ENCODE measurements at places on chromosomes 11 and 22.

- DNase-seq, result no peak
Measured at GRCh38 chr22:39953101-39953500, 7.1 kb upstream of the TMA7B start.

DNA sequence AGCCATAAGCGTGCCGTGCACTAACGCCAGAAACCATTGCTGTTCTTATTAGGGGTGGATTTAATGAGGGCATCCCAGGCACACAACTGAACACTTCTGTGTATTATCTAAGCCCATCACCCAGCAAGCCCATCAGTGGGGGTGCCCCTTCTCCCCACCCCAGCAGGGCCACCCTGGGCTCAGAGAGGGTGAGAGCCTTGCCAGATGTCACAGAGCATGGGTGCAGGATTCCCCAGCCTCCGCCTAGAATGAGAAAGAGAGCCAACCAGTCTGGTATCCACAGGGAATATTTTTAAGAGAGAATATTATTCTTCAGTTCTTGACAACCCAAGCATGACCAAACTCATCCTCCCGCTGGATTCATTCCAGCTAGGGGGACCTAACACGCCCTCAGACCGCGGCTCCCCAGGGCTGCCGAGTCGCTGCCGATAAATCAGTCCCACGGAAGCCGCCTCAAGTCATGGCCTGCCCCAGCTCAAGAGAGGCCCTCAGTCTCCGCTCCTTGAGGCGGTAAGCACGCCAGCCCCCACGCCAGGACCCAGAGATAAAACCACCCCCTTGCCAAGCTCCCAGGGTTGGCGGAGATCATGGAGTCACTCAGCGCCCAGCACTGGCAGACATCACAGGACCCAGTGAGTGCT is 47.2 kb downstream of the MN1 start:
- DNase-seq, result no peak

- no peak for DNase-seq
Measured at GRCh38 chr11:113724778-113725177, 18.7 kb upstream of the TMPRSS5 start.

GRCh38 chr22:46617207-46617985 is 2.8 kb upstream of the GRAMD4 start:
- no peak for DNase-seq

DNA sequence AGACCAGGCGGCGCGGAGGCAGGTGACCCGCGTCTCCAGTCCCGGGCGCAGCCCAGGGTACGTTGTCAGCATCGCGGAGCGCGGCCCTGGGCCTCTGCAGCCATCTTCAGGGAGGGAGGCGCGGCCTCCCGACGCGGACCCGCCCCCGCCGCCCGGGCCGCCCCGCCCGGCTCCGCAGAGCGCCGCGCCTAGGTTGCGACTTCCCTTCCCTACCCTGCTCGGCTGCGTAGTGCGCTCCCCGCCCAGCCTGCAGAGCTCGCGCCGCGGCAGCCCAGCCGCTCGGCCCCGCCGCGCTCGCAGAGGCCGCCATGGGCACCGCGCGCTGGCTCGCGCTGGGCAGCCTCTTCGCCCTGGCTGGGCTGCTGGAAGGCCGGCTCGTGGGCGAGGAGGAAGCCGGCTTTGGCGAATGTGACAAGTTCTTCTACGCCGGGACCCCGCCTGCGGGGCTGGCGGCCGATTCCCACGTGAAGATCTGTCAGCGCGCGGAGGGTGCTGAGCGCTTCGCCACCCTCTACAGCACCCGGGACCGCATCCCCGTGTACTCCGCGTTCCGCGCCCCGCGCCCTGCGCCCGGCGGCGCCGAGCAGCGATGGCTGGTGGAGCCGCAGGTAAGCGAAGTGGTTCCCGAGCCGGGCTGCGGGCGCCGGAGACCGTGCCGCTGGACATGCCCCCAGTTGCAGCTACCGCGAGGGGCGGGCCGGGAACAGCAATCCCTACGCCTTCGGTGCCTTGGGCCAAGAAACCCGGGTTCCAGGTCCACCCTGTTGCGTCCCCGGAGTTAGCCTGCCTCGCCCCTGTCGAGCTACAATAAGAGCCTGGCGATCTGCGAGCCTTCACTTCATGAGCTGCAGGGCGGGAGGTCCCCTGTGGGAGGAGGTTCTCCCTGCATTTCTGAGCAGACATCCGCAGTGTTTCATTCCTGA is at the start of gene ENDOD1:
ENDOD1 (plus strand) TSS at position 227 of the 923 bp plus-strand sequence; CDS start at position 309, 82 bp downstream.
- peak; percentile 78 for DNase-seq

- DNase-seq, result no peak
Measured at GRCh38 chr11:76186776-76187279, 19.5 kb downstream of the WNT11 start.

GRCh38 chr11:125935618-125936199 is 10.1 kb upstream of the VSIG10L2 start:
- no peak for DNase-seq

DNA sequence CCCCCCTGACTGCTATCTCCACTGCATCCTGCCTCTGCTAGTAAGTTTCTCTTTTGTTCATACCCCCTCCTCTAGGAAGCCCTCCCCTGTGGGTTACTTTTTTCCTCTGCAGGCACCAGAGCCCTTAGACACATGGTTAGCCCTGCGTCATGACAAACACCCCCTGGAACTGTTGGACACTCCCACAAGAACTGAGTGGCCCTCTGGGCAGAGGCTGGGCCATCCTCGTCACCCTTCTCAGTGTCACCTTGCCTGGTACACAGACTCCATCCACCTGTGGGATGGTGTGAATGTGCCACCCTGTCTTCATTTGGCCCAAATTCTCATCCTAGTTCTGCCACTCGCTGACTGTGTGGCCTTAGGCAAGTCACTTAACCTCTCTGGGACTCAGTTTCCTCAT is 4.1 kb upstream of the RAB3IL1 start:
- no peak for DNase-seq

DNA sequence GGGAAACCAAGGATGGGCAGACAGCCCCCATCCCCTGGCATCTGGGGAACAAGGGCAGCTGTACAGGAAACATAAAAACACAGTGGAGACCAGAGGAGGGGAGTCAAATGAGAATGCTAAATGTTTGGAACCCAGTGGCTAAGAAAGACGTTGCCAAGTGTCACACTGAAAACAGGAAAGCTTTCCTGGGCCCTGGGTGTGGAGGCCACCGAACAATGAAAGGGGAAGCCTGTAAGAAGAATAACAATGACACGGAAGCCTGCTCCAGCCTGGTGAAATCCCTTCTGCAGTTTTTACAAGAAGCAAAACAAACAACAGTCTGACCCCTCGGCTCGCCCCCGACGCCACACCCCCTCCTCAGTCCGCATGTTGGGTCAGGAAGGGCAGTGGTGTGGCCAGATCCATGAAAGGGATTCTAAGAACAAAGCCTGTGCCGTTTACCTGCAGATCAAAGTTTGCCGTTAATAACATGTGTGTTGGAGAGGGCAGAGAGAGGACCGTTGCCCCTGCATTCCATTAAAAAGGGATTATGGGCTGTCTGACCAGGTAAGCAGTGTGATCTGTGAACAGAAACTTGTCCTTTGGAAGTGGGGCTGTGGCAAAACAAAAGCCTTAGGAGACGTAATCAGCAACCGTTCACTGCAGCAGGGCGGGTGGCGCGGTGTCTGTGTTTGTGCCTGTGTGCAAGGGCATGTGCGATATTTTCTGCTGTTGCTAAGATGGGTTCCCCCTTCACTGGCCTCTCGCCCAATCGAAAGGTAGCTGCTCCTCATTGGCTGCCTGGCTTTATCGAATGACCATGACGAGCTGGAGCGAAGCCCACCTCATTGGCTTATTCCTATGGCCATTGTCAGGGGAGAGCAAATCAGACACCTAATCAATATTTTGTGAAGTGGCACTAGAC is 113.7 kb upstream of the BLID start:
- DNase-seq, result no peak

DNA sequence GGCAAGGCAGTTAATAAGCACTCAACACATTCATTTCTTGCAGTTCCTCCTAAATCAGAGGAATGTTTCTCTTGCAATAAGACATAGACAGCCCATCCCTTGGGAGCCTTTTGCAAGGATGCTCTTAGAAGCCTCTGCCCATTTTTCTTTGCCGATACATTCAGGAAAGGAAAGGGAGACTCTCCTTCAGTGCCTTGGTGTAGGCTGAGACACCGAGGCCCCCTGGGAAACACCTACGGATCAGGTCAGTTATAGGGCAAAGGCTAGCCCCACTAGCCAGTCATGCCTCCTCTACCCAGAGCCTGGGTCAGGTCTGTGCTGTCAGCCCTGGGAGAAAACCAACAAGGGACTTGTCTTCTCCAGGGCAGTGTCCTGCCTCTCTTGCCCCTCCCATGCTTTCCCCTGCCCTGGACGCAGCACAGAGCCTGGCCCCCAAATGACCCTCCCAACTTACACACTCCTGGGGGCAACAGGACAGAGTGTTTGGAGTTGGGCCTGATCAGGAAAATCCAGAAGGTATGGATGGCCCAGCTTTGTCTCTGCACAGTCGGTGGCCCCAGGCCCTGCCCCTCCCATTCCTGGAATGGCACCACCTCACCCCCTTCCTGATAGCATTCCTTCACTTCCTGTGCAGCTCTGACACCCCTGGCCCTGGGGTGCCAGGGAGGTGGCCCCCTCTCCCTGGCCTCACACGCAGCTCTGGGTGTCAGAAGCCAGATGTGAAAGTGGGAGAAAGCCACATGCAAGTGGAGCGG is 18.3 kb downstream of the ANKK1 start:
- DNase-seq, result no peak

GRCh38 chr11:11636671-11637070 is 14.9 kb upstream of the GALNT18 start:
- no peak for DNase-seq

DNA sequence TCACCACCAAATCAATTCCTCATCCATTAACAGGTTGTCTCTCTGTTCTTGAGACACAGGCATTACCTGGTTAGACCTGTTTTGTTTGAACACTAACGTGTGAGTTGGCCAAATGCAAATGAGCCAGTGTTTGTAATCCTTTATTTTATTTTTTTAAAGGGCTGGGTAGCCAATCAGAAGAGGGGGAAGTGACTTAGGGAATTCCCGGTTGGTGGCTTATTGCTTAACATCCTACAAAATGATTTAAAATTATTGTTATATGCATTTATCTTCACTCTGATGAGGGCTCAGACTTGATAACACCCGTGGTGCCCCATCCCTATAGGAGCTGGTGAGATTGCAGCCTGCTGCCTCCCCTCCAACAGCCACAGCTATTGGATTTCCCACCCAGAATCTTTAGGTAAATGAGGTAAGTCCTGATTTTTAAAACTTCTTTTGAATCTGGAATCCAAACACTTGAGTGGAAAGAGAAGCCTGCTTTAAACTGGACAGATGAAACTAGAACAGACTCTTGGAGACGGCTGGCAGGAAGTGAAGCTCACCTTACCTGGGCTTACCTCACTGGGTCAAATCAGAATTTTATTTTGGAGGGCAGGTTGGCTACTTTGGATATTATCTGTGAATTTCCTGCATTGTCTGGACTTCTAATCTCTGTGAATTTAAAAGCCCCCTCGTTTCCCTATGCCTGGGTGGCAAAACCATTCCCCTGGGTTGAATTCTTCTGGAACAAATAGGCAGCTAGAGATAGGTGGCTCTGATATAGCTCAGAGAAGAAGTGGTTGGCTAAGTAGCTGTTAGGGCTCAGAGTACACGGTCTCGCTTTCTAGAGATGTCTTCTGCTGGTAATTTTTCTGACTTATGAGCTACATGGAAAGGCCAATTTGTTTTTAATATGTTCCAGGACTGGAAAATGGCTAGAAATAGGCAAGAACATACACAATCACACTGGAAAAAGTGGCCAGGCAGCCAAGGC is at the start of gene EHF:
EHF (plus strand) TSS at position 274 of the 973 bp plus-strand sequence. CDS start 21,538 bp downstream, outside the sequence.
- DNase-seq, result no peak

- no peak for DNase-seq
Measured at GRCh38 chr11:48004456-48004855, 24.1 kb downstream of the PTPRJ start.

DNA sequence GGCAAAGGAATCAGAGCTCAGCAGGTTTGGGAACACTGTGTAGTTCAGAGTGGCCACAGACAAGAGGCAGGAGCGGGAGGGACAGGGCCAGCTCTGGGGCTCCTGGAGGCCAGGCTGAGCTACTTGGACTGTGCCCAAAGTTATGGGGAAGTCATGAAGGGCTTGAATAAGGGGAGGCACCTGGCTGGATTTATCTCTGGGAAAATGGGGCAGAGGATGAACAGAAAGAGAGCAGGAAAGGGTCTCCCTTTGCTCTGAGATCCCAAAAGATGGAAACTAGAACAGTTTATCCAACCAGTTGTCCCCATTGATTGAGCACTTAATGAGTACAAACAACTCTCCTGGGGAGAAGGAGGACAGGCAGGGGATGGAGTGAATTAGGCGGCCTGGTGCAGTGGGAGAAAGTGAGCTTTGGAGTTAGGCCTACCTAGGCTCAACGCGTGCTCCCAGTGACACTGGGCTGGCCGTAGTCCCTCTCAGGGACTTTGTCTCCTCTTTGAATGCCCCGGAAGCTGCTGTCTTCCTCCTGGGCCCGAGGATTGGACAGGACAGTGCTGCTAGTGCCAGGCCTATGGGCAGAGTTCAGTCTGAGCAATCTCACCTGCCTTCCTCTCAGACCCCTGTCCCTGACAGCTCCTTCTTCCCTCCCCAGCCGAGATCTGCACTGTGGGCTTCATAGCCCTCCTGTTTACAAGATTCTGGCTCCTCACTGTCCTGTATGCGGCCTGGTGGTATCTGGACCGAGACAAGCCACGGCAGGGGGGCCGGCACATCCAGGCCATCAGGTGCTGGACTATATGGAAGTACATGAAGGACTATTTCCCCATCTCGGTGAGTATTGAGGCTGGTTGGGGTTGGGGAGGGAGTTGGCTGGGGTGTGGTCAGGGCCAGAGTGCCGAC is 2.0 kb downstream of the MOGAT2 start:
- DNase-seq, result no peak

- no peak for DNase-seq
Measured at GRCh38 chr22:30185549-30185948, 61.0 kb downstream of the LIF start.

DNA sequence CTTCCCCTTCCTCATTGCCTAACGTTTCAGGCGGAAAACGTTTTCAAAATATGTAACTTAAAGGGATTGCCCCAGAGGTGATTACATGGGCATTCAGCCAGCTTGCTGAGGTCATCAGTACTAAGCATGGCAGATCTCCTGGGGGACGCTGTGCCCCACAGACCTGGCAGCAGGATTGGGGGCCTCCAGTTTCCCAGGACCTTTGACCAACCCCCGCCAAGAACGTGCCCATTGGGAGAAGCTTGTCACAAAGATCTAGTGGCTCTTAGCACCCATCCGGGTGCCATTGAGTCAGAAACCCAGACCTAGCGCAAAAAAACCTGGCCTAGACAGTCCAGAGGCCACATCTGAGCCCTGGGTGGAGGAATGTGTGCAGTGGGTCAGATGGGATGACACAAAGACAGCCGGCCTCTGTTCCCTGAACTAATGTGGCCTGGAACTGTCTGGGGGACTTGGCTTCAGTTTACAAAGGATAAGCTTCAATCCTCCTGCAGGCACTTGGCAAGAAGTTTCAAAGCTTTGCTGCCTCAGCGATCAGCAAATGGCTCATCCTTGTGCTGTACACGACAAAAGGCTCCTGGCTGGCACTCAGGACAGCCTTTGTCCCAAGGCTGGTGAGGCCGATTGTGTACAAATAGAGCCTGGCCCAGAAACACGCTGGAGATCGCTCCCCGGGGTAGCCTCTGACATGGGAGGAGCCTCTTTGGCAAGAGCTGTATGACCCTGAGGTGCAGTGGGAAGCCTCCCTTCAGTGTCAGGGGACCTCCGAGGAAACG is 9.5 kb downstream of the C1QTNF6 start:
- DNase-seq, result no peak

- no peak for DNase-seq
Measured at GRCh38 chr11:92504004-92504403, 279.4 kb downstream of the FAT3 start.
